ENCODE measurements at places on chromosomes 1 and 21.

- DNase-seq, result peak; percentile 35
These were observed 4.9 kb downstream of the MDM4 start for GRCh38 chr1:204520834-204521709.

GRCh38 chr21:33441489-33442477 is 38.0 kb downstream of the TMEM50B start:
- DNase-seq, result peak; percentile 65

GRCh38 chr1:92708368-92708950 is 76.4 kb downstream of the EVI5 start:
- no peak for DNase-seq

DNA sequence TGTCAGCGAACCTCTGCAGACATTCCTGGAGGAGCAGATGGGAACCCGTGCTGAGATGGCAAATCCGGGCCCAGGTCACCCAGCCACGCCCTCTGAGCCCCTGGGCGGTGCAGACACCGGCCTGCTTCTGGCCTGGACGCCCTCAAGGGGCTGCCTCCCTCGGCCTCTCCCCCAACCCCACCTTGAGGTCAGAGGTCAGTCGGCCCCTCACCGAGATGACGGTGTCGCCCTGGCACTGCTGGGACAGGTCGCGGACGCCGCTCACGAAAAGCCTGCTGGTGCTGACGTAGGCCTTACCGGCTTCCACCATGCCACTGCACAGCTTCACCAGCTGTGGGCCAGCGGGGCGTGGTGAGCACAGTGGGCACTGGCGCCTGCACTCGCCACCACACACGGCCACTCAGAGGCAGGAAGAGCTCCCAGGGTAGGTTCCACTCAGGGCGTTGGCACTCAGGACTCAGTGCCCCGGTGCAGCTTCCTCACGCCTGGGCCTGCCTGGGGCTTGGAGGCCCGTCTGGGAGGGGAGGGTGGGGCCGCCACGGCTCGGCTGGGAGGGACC is 4.7 kb downstream of the ACAP3 start:
- no peak for DNase-seq

- DNase-seq, result no peak
These were observed 32.2 kb downstream of the PADI6 start for GRCh38 chr1:17404034-17404684.

DNA sequence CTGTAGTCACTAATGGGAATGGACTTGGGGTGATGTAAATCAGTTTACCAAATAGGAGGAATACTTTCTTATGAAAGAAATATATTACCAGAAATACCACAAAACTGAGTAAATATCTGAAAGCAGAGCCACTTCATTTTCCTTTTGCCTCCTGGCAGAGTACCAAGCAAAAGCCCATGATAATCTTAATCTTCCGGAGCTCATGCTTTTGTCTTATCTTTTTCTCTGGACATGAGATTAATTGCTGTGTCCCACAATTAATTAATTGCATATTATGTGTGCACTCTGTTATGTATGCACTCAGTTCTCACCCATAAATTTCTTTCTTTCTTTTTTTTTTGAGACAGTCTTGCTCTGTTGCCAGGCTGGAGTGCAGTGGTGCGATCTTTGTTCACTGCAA is 94.1 kb upstream of the PDE4B start:
- no peak for DNase-seq

DNA sequence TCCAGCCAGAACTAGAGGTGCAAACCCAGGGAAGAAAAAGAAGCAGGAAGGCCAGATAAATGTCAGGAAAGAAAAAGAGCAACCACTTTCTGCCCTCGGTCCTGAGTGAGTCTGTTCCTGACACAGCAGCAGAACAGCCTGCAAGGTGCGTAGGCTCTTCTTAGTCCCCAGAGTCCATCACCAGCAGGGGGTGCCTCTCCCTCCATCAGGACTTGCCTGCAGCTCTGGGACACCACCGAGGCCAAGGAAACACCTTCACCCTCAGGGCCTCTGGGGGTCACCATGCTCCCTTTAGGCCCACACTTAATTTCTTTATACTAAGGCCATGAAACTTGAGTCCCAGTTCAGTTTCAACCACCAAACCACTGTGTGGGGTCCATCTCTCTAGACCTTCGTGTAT is 43.7 kb upstream of the NFASC start:
- no peak for DNase-seq

- no peak for DNase-seq
These were observed 28.7 kb downstream of the ABCA4 start for GRCh38 chr1:94092210-94092613.

- no peak for DNase-seq
These were observed 3.5 kb upstream of the TRIT1 start for GRCh38 chr1:39886757-39887231.
